ENCODE measurements at places on chromosomes 6 and 20.
A peak's percentile ranks its signal among the peaks of the same experiment; 100 is the strongest.

DNA sequence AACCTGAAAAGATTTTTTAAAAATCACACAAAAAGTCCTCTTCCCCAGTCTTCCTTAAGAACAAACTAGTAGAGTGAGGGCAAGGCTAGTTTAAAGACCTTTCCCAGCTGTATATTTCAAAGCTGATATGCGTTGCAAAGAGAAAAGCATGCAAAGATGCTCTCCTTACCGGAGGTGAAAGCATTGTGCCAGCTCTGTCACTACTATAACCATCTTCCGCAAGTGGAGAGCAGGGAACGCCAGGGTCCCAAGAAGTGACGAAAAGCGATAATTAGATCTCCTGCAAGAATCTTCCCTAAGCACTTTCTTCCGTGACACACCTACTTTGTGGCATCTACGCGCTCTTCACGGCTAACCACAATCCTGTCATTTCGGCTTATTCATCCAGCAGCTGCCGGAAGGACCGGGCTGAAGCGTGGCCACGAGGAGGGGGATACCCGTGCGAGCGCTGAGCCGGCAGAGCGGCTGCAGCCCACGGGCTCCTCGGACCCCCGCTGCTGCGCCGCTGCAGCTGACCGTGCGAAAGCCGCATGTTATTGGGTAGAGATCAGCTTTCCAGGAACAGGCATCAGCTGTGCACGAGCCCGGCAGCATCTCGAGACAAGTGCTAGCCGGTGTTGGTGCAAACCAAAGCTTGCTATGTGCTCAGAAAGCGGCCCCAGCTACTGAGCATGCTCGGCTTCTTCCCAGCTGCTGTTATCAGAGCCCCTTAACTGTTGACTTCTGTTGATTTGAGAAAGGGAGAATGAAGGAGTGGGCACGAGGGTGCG is 57.2 kb upstream of the ARHGAP18 start:
- peak; percentile 49 for DNase-seq

- no peak for DNase-seq
Measured at GRCh38 chr6:151340219-151340978, 51.0 kb downstream of the ZBTB2 start.

DNA sequence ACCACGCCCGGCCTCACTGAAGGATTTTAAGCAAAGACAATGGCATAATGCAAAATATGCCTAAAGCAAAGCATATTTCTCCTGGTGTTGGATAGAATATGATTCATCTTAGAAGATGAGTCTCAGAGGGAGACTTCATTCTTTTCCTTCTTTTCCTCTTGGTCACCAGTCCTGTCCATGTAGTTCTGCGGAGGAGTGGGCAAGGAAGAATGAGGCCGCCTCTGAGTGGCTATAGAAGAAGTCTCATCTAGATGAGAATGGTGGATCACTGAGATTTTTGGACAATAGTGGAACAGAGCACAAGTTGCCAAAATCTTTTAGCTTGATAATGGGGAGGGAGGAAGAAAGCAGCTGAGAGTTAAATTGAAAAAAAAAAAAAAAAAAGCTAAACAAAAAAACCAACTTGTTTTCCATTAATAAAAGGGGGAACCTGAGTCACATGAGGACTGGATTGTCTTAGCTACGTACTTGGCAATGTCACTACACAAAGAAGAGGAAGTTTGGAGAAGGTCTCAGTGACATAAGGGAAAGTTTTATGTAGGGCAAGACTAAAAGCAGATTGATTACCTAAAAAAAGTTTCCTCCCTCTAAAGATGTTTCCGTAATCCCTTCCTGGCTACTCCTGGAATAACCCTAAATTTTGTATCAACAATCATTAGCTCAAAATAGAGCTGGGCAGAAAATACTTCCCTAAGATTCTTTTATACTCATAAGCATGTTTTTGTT is 6.0 kb downstream of the CD83 start:
- DNase-seq: no peak

GRCh38 chr6:87756858-87757257 is 54.8 kb upstream of the AKIRIN2 start:
- peak; percentile 62 for DNase-seq

- DNase-seq: no peak
Measured at GRCh38 chr20:56032251-56032650, 26.9 kb upstream of the CBLN4 start.

GRCh38 chr20:11917663-11918062 is at the start of gene BTBD3:
BTBD3 (plus strand) TSS chr20:11917893; CDS start chr20:11918276, 383 bp downstream.
- peak; percentile 62 for DNase-seq

DNA sequence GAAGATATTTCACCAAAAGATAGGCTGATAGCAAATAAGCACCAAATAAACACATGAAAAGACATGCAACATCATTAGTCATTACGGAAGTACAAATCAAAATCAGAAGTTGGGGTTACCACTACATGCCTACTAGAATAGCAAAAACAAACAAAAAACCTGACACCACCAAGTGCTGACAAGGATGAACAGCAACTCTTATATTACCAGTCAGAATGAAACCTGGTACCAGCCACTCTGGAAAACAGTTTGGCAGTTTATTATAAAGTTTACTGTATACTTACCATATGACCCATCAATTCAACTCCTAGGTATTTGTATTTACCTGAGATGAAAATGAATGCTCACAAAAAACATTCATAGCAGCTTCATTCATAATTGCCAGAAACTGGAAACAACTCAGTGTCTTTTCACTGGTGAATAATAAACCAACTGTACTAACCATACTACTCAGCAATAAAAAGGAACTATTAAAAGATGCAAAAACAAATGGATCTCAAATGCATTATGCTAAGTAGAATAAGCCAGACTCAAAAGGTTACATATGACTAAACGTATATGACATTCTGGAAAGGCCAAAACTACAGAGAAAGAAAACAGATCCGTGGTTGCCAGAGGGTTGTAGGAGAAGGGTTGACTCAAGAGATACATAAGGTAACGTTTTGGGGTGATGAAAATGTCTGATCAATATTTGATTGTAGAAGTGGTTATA is 33.0 kb downstream of the NUP153 start:
- DNase-seq: no peak

- DNase-seq: no peak
Measured at GRCh38 chr6:14092838-14093789, 24.5 kb upstream of the CD83 start.

GRCh38 chr6:62516291-62517141 is 230.5 kb upstream of the KHDRBS2 start:
- DNase-seq: no peak

DNA sequence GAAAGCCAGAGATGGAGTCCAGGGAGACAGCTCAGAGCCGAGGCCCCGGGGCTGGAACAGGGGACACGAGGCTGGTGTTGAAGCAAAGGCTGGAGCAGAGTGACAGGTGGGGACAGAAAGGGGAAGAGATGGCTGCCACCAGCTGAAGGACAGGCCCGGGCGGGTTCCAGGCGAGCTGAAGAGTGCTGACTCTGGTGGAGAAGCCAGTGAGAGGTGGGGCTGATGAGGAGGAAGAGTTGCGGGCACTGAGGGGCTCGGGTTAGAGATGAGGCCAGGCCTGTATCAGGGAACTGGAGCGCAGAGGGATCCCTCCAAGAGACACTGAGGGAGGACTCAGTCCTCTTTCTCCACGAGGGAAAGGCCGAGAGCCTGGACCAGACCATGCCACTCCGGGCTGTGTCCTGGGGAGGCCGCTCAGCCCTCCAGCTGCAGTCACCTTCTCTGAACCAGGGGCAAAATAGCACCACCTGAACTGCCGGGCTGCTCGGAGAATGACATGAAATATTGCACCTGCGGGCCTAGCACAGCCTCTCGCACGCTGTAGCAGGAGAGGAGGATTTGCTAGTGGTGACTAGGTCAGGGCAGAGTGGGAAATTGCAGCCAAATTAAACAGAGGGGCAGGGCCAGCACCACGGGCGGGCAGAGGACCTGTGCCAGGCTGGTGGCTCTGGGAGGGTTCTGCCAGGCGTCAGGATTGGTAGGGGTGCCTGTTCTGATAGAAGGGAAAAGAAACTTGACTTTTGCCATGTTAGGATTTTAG is 175.9 kb downstream of the ZDHHC14 start:
- DNase-seq: no peak
